ENCODE measurements at places on chromosomes 13 and 19. TPM values are rescaled to one million over a fixed set of nuclear protein-coding genes. Genes with fewer than 3 reads are reported as not detected.

PCDH17 gene
- total RNA-seq = 7.8 TPM

DNA sequence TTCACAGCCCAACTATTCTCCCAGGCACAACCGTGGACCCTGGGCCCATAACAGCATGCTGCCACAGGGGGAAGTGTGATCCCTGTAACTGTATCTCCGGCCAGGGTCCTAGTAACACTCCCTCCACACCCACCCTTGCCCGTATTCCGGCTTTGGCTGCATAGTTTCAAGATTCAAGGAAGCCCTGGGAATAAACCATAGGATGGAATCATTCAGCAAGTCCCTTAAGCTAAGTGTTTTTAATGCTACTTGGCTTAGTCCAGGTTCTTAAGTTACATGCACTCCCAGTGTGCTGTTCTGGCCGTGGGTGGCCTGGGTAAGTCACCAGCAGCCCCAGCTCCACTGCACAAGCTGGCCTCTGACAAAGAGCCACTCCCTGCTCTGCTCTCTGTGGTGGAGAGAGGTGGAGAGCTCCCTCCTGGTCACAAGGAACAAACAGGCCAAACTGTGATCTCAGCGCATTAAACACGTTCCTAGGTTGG is 532.4 kb upstream of the SGCG start:
- H3K27ac ChIP-seq = no peak overlapping the region
- H3K27me3 ChIP-seq = no peaks in the 10 kb centered on the region
- H3K4me1 ChIP-seq = no peaks in the 10 kb centered on the region
- H3K4me3 ChIP-seq = no peak overlapping the region
- peak; percentile 58 for DNase-seq

DNA sequence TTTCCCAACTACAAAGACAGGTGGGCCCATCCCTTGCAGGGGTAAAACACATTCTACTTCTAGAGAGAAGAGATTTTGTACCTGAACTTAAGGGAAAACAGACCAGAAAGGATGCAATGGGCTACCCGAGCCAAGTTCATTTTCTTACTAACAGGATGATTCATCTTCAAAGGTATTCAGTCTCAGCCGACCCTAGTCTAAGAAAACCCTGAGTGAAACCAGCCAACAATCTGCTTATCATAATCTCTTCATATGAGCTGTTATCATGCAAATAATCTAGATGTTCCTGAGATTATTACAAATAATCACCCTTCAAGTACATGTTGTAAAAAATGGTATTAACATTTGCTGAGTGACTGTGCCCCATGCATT is 15.6 kb downstream of the PABPC3 start:
- H3K4me1 ChIP-seq = no peaks in the 10 kb centered on the region
- H3K36me3 ChIP-seq = no peaks in the 10 kb centered on the region
- H3K27me3 ChIP-seq = no peaks in the 10 kb centered on the region
- DNase-seq = no peak
- no peak overlapping the region for H3K4me3 ChIP-seq
- H3K27ac ChIP-seq = no peak overlapping the region

ZNF829 gene
- 5.7 TPM for total RNA-seq

NLRP11 gene
- not detected for total RNA-seq

DNA sequence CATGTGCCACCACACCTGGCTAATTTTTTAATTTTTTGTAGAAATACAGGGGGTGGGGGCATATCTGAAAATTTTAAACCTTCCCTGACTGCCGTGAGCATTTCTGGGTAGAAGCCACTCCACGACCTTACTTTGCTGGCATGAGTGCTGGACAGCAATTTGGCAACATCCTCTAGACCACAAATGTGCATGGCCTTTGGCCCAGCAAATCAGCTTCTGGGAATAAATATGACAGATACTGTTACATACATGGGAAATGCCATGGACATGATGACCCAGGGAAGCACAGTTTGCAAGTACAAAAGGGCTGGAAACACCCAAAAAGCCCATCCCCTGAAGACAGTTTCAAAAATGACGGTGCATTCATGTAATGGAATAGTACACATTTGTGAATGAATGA is 3.2 kb upstream of the PVR start:
- H3K27ac ChIP-seq = no peak overlapping the region
- H3K4me1 ChIP-seq = no peaks in the 10 kb centered on the region
- no peak for DNase-seq

- no peak overlapping the region for H3K27ac ChIP-seq
- H3K4me1 ChIP-seq = no peaks in the 10 kb centered on the region
- DNase-seq = no peak
- H3K4me3 ChIP-seq = no peak overlapping the region
- no peaks in the 10 kb centered on the region for H3K27me3 ChIP-seq
These were observed 1796.9 kb downstream of the SLITRK5 start for GRCh38 chr13:89468081-89468480.

DNA sequence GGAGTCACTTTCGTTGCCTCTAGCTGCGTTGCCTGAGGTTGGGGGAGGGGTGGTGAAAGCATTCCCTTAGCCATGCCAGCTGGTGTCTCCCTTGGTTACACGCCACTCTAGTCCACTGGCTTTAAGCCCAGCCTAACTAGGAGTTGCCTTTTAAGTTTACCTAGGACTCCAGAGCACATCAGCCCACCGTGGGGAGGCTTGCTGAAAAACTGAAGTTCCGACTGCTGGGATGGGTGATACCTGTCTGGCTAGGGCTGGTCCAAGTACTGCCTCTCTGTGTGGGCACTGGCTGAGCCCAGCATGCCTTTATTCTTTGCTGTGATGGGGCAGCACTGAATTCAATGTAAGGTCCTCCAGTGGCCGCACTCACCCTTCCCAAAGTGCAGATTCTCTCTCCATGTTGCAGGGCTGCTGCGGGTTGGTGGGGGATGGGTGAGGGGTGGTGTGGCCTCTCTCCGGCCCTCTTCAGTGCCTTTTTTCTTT is 11.8 kb upstream of the CEACAM1 start:
- DNase-seq = peak; percentile 63
- H3K27me3 ChIP-seq = no peaks in the 10 kb centered on the region
- no peaks in the 10 kb centered on the region for H3K36me3 ChIP-seq
- H3K4me1 ChIP-seq = no peaks in the 10 kb centered on the region

LYPD4 gene
- total RNA-seq = not detected

GRCh38 chr19:12782174-12782423 is 6.7 kb upstream of the HOOK2 start:
- peaks cover 4% of the 10 kb centered on the region for H3K4me1 ChIP-seq
- no peaks in the 10 kb centered on the region for H3K27me3 ChIP-seq
- peak; percentile 52 for DNase-seq
- no peak overlapping the region for H3K27ac ChIP-seq
- peak overlapping the region; percentile 72 for H3K4me3 ChIP-seq

GRCh38 chr13:106630650-106631049 is 62.7 kb upstream of the ARGLU1 start:
- H3K4me1 ChIP-seq = no peaks in the 10 kb centered on the region
- peaks cover 41% of the 10 kb centered on the region for H3K27me3 ChIP-seq
- H3K27ac ChIP-seq = peak overlapping the region; percentile 3
- no peak overlapping the region for H3K4me3 ChIP-seq
- H3K36me3 ChIP-seq = no peaks in the 10 kb centered on the region
- DNase-seq = no peak

GRCh38 chr19:50325310-50326100 is 3.7 kb downstream of the KCNC3 start:
- H3K27me3 ChIP-seq = peaks cover 17% of the 10 kb centered on the region
- no peaks in the 10 kb centered on the region for H3K4me1 ChIP-seq
- no peak overlapping the region for H3K27ac ChIP-seq
- no peaks in the 10 kb centered on the region for H3K36me3 ChIP-seq

DNA sequence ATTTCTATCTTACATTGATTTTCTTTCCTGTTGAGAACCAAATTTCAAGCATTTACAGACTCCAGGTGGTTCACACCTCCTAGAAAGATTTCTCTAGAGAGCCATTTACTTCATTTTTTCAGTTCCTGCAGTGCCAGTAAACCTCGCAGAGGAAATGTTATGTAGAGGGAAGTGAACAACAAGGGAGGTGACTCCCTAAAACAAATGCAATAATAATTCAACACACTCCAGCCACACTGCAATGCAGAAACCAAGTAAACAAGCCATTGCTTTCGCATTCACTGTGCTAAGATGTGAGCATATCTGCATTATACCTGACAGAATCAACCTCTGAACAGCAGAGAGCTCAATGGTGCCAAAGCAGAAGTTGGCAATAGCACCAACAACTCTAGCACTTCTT is 215.1 kb downstream of the RBM26 start:
- H3K4me1 ChIP-seq = peaks cover 9% of the 10 kb centered on the region
- no peak overlapping the region for H3K4me3 ChIP-seq
- no peaks in the 10 kb centered on the region for H3K36me3 ChIP-seq
- no peaks in the 10 kb centered on the region for H3K27me3 ChIP-seq
- no peak overlapping the region for H3K27ac ChIP-seq

HSD17B14 gene
- total RNA-seq = 43.0 TPM

CLEC17A gene
- total RNA-seq = not detected

LRRC4B gene
- 2.8 TPM for total RNA-seq

DNA sequence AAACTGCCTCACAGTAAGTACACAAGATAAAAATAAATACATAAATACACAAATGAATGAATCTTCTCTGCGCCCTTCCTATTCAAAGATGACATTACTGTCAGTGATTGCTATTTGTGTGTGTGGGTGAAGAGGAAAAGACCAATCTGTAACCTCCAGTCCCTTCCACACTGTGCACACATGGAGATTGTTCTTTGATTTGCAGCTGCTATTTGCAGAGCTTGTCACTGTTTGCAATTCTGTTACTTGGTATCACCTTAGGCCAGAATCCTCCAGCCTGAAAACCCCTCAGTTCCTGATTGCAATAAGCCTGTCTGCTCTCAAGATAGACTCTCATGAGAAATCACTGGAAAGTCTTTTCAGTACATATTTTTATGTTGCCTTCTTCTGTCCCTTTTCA is 1314.9 kb downstream of the PCDH9 start:
- no peak overlapping the region for H3K4me3 ChIP-seq
- no peak overlapping the region for H3K27ac ChIP-seq

TMEM190 gene
- total RNA-seq = not detected

KANK3 gene
- 2.3 TPM for total RNA-seq

DNA sequence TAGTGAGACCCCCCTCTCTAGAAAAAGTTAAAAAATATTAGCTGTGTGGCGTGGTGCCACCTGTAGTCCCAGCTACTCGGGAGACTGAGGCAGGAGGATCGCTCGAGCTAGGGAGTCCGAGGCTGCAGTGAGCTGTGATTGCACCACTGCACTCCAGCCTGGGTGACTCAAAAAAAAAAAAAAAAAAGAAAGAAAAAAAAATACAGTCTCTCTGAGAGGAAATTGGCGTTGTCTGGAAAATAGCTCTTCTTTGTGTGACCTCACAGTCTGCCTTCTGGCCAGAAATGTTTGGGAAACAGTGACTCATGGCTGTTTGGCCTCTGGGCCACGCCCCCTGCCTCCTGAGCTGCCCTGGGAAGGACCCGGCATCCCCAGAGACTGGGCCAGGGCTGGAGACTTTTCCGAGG is 10.7 kb downstream of the MARCHF2 start:
- peak; percentile 83 for DNase-seq
- peak overlapping the region; percentile 68 for H3K27ac ChIP-seq
- no peaks in the 10 kb centered on the region for H3K27me3 ChIP-seq
- H3K4me1 ChIP-seq = no peaks in the 10 kb centered on the region

DNA sequence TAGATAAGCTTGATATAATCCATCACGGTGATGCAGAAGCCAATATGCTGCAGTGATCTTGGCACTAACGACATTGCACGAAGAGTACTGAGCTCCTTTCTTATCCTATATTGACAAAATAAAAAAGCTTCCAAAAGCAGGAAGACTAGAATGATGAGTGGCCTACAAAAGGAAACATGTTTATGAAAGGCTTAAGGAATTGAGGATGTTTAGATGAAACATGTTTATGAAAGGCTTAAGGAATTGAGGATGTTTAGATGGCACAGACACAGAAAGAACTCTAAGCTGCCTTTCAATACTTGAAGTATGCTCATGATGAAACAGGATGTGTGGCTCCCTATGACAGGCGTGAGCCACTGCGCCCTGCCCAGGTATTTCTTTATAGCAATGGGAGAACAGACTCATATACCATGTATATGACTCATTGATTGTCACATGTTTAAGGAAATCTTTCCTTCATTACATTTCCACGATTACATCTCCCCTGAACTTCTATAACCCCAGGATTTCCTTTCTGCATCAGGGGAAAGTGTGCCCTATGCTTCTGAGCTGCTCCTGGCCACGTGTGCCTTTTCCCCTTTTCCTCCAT is 690.8 kb upstream of the ARGLU1 start:
- H3K36me3 ChIP-seq = no peaks in the 10 kb centered on the region
- no peak overlapping the region for H3K27ac ChIP-seq
- H3K27me3 ChIP-seq = no peaks in the 10 kb centered on the region

- H3K27me3 ChIP-seq = no peaks in the 10 kb centered on the region
- no peak overlapping the region for H3K27ac ChIP-seq
- H3K36me3 ChIP-seq = peaks cover 3% of the 10 kb centered on the region
These were observed 130.2 kb downstream of the MIPEP start for GRCh38 chr13:23758798-23759527.

CBY2 gene
- not detected for total RNA-seq

DNA sequence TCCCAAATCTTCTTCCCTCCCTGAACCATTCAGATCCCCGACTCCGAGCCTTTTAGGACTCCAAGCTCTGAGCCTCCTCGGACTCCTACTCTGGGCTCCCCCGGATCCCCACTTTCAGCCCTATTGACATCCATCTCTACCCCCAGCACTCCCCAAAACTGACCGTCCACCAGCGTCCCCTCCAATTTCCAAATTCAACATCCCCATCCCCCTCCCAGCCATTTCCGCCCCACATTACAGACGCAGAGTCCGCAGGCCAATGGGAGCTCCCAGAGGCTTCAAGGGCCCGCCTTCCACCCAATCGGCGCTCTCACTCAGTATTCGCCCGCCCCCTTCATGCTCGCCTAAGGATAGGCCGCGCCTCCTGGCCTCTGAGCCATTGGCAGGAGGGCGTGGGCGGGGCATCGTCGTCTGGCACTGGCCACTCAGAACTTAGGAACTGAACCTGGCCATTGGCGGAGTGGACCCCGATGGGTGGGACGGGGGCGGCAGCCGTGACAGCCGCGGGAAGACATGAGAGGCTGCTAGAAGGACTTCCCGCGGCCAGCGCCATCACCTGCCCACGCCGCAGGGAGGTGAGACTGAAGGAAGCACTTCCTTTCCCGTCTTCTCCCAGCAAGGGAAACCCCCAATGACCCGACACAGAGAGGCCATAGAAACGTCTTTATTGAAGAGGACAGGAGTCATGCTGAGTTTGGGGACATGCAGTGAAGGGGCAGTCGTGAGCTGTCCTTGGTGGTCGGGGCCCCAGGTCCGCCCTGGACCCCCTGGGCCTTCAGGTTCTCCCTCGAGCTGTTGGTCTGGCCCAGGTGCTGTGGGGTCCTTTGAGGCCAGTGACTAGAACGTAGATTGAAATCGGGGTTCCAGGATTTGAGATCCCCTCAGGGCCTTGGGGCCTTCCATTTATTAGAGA is at the start of gene ALKBH6:
TSS of gene ALKBH6 (minus strand) at position 202 of the 913 bp plus-strand sequence. CDS start 816 bp downstream, outside the sequence.
- peak; percentile 99 for DNase-seq
- no peak within 1 kb of the TSS for H3K27ac ChIP-seq
- no peaks in the 10 kb centered on the region for H3K36me3 ChIP-seq
- no peaks in the 10 kb centered on the region for H3K4me1 ChIP-seq
- H3K27me3 ChIP-seq = no peaks in the 10 kb centered on the region

- no peaks in the 10 kb centered on the region for H3K4me1 ChIP-seq
- no peak for DNase-seq
- no peaks in the 10 kb centered on the region for H3K27me3 ChIP-seq
- H3K36me3 ChIP-seq = no peaks in the 10 kb centered on the region
- H3K4me3 ChIP-seq = no peak overlapping the region
- no peak overlapping the region for H3K27ac ChIP-seq
These were observed 505.6 kb downstream of the GPC5 start for GRCh38 chr13:91904005-91904404.

GRCh38 chr13:20715330-20715712 is 11.8 kb downstream of the IL17D start:
- H3K4me3 ChIP-seq = no peak overlapping the region
- H3K36me3 ChIP-seq = no peaks in the 10 kb centered on the region
- H3K27ac ChIP-seq = no peak overlapping the region
- H3K27me3 ChIP-seq = peaks cover 9% of the 10 kb centered on the region
- no peak for DNase-seq
- peaks cover 10% of the 10 kb centered on the region for H3K4me1 ChIP-seq
